ENCODE measurements at places on chromosomes 4 and X. TPM values are rescaled to one million over a fixed set of nuclear protein-coding genes. Genes with fewer than 3 reads are reported as not detected.

Gene AFF2
- total RNA-seq, result 6.6 TPM

Gene XKRX
- 0.36 TPM for total RNA-seq

Gene PABPC5
- total RNA-seq, result 1.8 TPM

Gene TMEM35A
- 14.4 TPM for total RNA-seq

Gene FGFR3
- total RNA-seq, result 0.45 TPM
